RPMI8226 (cell line): ENCODE measurements at places on chromosomes 5 and 9.

DNA sequence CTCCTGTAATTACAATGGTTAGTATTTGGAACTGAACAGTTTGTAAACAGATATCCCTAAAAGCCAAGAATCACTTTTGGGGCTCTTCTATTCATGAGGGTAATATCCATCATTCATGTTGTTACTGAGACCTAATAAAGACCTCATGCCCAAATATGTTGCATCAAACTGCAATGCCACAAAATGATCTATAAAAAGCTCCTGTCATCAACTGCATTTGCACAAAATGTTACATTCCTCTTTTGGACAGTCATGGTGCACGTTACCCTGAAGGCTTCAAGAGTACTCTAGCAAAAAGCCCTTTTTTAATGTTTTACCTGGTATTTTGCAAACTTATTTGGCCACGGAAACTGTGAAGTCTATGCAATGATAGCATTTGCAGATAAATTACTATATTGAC lies 14.2 kb upstream of the EQTN start:
- no peak for DNase-seq

DNA sequence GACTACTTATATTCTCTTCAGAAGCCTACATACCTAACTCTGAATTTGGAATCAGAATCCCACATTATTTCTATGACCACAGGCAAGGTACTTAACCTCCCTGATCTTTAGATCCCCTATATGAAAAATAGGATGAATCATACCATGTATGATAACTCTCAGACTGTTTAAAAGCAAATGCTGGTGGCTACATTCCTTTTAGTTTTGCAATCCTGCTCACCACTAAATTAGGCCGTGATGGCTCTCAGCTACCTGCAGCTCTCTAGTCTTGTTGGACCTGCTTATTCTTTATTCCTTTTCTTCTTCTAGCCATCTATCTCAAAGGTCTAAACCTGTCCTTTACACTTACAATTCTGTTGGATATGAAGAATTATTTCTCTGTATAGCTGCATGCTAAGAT lies 303.4 kb upstream of the ATP10B start:
- DNase-seq, result no peak

GRCh38 chr5:174589599-174589998 lies 134.8 kb upstream of the MSX2 start:
- peak; percentile 39 for DNase-seq

GRCh38 chr9:39587844-39588499 lies 232.5 kb downstream of the SPATA31A1 start:
- DNase-seq, result no peak

GRCh38 chr9:89980600-89980999 lies 375.8 kb downstream of the GADD45G start:
- DNase-seq, result no peak

DNA sequence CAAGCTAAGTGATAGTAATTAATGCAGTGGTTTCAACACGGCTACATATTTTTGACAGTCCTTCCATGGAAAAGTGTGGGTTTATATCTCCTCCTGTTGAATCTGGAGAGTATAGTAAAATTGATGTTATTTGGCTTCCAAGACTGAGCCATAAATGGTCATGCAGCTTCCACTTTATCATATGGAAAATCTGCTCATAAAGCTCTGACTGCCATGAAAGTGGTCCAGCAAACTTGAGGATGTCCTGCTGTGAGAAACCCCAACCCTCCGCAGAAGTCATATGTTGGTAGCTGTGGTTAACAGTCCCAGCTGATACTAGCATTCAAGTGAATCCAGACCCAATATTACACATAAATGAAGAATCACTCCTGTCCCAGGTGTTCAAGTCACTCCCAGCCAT lies 378.3 kb downstream of the KCTD16 start:
- DNase-seq, result no peak

DNA sequence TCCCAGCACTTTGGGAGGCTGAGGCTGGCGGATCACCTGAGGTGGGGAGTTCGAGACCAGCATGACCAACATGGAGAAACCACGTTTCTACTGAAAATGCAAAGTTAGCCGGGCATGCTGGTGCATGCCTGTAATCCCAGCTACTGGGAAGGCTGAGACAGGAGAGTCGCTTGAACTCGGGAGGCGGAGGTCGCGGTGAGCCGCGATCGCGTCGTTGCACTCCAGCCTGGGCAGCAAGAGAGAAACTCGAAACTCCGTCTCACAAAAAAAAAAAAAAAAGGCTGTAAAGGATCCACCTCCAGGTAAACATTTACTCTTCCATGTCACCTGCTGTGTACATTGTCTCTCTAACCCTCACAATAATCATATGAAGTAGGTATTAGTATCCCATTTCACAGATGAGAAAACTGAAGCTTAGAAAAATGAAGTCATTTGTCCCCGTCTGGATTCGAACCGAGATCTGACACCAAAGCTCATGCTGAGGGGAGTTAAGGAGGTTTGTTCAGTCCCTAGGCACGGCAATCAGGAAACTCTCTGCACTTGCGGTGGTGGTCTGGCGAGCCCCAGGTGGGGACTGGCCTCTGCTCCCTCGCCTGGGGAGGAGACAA lies 494 bp upstream of the DOCK2 start:
- no peak for DNase-seq

DNA sequence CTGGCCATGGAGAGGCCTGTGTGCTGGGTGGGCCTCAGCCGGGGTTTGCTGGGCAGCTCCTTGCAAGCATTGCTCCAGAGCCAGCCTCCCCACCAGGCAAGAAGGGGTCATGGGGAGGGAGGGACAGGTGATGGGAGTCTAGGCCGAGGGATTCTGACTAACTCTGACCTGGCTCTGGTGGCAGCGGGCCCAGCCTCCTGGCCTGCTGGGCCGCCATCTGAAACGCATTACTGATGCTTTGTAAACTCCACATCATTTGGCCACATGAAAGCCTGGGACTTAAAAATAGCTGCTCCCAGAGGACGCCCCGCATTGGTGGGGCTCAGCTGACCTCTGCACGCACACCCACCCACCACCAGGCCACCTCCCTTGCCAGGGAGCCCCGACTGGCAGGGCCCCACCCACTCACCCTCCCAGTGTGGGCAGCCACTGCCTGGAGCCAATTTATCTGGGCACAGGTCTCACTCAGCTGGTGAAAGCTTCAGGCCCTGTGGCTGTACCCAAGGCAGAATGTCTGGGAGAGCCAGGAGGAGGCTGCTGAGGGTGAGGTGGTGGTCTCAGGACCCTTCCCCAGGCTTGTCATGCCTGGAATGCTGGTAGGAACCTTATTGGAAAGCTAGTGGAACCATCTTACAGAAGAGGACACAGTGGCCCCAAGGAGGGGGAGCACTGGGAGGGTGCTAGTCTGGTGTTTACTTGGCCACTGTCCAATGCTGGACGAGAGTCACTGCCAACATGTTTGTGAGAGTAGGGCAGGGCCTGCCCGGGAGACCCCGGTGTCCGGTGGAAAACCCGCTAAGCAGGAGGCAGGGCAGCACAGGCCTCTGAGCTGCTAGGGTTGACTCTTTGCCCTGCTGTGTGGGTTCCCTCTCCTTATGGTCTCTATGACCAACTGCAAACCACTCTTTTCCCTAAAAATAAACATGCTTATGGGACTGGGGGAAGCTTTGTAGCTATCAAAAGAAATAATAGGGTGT lies 10.8 kb downstream of the TCF7 start:
- DNase-seq, result no peak

- DNase-seq, result no peak
Measured at GRCh38 chr9:126468141-126468825, 141.7 kb downstream of the MVB12B start.
